ENCODE measurements at places on chromosomes 5 and 9. TPM values are rescaled to one million over a fixed set of nuclear protein-coding genes. Genes with fewer than 3 reads are reported as not detected.

The ESM1 gene
- 7.1 TPM for polyA plus RNA-seq

- DNase-seq = no peak
Measured at GRCh38 chr9:107749787-107750444, 260.3 kb upstream of the KLF4 start.

DNA sequence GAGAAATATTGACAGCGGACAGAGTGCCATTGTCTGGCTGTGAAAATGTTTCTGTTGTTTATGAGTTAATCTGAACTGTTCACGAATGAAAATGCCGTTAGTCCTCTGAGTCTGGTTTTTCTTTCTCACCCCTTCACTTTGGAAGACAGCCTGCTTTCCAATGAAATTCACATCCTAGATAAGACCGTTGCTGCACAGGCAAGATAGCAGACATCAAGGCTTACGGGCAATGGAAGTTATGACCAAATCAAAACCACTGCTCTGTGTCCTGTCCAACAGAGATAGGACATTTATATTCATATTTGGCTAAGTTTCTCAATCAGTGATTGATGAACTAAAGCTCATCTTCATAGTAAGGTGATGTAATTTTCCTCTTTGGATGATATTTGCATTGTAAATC is 180.0 kb upstream of the DMAC1 start:
- DNase-seq = no peak

The SLC34A3 gene
- 11.9 TPM for polyA plus RNA-seq

DNA sequence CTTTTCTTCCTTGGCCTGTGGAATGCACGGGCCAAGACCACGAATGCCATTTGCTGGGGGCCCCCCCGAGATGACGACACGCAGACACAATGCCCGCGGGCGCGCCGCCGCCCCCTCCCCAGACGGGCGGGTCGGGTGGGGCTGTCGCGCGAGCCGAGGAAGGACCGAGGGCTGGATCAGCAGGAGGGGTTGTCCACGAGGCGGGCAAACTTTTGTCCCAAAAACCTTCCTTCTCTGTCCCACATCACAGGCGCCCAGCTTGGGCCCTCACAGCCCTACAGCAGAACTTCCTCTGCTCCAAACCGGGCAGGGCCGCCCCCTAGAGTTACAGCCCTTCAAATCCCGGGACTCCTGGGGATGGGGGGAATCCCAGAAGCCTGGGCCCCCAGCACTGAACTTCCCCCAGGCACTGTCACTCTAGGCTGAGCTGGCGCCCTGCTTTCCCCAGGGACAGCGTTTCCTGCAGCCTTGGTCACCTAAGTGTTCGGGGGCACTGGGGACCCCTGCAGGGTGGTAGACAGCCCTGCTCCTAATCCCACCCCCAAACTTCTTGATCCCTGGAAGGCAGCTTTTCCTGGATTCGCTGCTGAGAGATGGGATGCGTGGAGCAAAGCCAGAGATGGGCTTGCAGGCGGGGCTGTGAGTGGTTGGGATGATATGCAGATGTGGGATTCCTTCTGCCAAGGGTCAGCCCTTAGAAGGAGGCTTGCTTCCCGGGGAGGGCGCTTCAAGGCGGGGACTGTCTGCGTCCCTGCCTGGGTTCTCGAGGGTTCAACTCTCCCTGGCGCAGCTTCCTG is 980 bp downstream of the COL5A1 start:
- DNase-seq = no peak

The ADRA1B gene
- polyA plus RNA-seq = 2.9 TPM

GRCh38 chr5:92070786-92071185 is 687.7 kb upstream of the ARRDC3 start:
- DNase-seq = no peak

The ZFP2 gene
- polyA plus RNA-seq = 8.9 TPM

DNA sequence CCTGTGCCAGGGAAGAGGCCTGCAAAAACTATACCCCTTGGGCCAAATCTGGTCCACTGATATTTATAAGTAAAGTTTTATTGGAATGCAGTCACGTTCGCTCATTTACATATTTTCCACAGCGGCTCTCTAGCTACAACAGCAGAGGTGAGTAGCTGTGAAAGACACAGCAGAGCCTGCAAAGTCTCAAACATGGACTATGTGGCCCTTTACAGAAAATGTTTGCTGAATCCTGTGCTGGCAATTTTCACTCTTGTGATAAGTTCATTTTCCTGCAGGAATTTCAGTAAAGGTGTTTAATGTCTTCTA is 70.1 kb downstream of the EPB41L4B start:
- DNase-seq = no peak

GRCh38 chr5:171906066-171906570 is 100.3 kb downstream of the FBXW11 start:
- no peak for DNase-seq

The IL17B gene
- polyA plus RNA-seq = 1.2 TPM

- DNase-seq = no peak
Measured at GRCh38 chr5:131147258-131147657, 17.8 kb downstream of the HINT1 start.

GRCh38 chr5:8844847-8845246 is 701.0 kb downstream of the SEMA5A start:
- no peak for DNase-seq

DNA sequence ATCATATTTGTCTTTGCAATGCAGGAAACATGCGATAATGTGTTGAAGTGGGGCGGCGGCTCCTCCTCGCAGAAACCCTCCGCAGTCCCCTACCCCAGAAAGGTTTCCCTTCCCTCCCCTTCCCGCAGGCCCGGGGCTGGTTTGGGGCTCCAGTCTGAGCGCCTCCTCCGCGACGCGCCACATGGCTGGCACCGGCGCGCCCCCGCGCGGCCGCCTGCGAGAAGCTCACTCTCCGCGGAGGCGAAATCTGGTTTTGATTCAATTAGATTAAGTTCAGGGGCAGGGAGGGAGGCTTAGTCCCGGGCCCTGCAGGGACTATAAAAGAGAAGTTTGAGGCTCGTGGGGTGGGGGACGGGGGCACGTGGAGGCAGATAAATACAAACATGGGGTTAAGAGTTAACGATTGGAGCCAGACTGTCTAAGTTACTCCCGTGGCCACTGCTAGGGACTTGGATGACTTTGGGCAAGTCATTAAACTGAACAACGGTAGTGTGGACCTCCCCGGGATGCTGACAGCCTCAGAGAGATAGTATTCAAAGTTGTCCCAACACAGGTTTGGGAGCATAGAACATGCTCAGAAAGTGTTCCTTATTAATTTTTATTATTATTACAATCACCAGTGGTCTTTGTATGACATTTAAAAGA is 69.4 kb downstream of the MSX2 start:
- peak; percentile 39 for DNase-seq

The CDC23 gene
- polyA plus RNA-seq = 53.9 TPM

DNA sequence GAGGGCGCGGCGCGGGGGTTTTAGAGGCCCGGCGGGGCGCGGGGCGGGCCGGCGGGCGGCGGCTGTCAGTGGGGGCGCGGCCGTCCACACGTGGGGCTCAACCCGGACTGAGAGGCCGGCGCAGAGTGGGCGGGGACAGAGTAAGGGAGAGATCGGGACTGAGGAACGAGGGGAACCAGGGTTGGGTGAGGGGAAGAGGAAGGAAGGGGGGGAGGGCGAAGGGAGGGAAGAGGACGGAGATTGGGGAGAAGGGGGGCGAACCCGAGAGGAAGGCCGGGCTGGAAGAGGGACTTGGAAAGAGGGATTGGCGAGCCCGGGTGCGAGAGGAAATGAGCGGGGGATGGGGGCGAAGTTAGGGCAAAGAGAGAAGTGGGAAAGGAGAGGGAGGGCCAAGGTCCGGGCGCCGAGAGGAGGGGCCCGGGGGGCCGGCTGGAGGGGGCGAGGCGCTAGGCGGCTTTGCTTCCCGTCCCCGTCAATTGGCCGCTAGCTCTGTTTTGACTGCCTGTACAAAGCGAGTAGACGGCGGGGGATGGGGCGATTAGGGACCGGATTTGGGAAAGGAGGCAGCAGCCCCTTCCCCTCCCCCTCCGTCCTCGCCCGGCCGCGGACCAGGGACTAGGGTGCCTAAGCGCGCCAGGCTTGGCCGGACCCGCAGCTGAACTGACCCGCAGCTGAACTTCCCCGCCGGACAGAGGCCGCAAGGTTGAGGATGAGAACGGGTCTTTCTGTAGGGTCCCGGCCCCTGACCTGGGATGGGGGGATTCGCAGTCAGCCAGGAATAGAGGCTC is 399 bp upstream of the FBN2 start:
- DNase-seq = peak; percentile 71

GRCh38 chr5:13673511-13673910 is 271.0 kb downstream of the DNAH5 start:
- no peak for DNase-seq

DNA sequence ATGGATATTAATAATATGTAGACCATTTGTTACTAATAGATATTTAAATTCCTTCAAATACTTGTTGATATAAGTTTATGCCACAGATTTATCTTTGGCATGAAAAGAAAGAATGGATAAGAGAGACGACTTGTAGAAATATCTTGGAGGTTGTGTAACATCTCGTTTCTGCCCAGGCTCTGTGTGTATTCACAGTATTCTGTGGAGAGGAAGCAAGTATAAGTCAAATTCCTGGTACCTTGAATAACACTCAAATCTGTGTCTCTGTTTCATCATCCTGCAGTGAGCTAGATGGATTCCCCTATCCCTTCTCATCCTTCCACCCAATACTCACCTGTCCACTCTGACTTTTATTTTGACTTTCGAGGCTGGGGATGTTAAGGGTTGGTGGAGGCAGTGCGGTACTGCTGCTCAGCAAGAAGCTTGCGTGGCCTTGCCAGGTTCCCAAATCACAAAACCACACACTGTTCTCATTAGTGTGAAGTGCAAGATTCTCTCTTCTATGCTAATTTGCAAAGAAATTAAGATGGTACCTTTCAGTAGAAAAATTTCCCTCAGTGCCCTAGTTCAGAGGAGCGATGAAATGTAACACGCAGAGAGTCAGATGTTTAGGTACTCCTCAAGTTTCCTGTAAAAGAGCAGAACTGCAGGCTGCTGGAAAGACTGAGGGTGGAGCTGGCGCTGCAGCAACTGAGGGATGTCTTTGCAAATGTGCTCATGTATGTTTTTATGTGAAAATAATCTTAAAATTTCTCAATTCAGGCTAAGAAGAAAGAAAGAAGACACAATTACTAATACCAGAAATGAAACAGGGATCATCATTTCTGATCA is 42.6 kb upstream of the ANKRD18A start:
- no peak for DNase-seq

The PCDHA9 gene
- polyA plus RNA-seq = not detected

GRCh38 chr5:105684799-105685198 is 1985.9 kb downstream of the EFNA5 start:
- no peak for DNase-seq

- no peak for DNase-seq
Measured at GRCh38 chr9:33165263-33166151, 1.6 kb downstream of the B4GALT1 start.

- no peak for DNase-seq
Measured at GRCh38 chr5:59132131-59132530, 549.3 kb downstream of the RAB3C start.

DNA sequence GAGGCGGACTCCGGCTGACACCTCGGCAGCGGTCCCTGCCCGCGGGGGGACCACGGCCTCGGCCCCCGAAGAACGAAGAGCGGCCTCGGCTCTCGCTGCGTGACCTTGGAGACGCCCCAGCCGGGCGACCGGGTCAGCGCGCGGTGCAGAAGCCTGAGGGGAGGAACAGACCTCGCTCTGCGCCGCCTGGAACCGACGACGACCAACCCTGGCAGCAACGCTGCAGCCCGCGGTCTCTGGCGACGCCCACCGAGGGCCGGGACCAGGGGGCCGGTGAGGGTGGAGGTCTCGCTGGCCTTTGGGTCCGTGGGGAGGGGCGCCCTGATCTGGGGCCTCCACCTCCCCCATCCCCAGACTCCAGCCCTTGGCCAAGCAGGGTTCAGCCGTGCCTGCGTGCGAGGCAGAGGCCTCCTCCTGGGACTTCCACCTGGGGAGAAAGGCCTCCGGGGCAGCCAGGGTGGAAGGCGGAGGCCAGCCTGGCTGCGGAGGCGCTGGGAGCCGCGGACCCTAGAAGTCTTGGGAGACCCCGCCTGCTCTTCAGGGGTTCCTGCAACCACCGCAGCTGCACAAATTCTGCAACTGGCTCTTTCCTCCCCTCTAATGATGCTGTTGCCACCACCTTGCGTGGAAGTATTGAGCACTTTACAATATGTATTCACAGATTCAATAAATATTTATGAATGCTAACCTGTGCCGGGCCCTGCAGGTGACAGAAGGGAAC is 44.3 kb upstream of the SLC12A7 start:
- no peak for DNase-seq

GRCh38 chr5:150599917-150600511 is 40.4 kb upstream of the SYNPO start:
- no peak for DNase-seq

GRCh38 chr9:115162946-115163345 is 45.0 kb upstream of the TNC start:
- DNase-seq = no peak

DNA sequence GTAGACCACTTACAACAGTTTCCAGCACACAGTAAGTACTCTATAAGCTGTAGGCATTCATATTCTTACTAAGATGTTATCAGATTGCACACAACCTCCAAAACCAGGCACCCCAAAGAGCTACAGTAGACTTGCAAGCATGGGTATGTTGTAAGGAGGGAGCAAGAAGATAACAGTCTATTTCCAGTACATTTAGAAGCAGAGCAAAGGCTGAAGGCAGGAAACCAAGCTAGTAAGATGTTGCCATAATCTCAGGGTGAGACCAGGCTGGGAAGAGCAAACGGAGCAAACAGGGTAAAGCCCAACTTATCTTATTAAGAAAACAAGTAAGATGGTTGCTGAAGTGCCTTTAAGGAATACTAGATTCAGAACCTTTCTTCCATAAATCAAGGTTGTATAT is 161.1 kb downstream of the GLIS3 start:
- DNase-seq = no peak

DNA sequence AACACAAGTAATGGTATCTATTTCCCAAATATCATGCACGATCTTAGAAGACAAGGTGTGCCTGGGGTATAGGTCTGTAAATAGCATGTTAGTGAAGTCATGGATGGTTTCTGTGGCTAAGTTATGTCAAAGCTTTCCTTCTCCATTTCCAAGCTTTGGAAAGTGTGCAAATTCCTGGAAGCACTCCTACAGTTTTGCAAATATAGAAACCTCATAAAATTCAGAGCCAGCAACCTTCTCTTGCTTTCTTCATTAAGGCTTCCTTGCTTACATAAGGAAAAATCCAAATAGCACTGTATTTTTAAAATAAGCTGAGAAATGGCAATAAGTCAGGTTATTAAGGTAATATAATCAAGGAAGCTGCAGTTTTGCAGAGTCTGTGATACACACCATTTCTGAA is 134.6 kb upstream of the DPYSL3 start:
- no peak for DNase-seq

- no peak for DNase-seq
Measured at GRCh38 chr5:86465052-86465838, 152.5 kb upstream of the COX7C start.

DNA sequence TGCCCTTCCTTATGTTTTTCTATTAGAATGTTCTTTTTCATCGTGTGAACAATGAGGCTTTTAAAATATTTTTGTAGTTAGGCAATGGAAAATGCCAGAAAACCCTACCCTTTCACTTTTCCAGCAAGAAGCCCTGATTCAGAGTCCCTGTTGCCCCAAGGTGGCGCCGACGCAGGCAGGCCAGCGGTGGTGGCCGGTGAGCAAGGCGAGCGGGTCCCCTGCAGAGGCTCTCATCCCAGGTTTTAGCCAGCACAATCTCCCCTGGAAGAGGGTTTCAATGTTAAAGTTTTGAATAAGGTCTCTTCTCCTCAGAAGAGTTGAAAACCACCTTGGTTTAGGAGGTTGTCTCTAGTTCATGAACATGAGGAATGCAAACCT is 40.8 kb upstream of the CKMT2 start:
- DNase-seq = no peak

All from right renal pelvis (tissue), 4 donors.